ENCODE measurements at places on chromosomes 4 and X.

- peaks cover 6% of the 10 kb centered on the region for H3K4me1 ChIP-seq
- DNase-seq: no peak
- no peak overlapping the region for H3K27ac ChIP-seq
- no peak overlapping the region for H3K4me3 ChIP-seq
These were observed 35.3 kb downstream of the NALF2 start for GRCh38 chrX:69539437-69539836.

DNA sequence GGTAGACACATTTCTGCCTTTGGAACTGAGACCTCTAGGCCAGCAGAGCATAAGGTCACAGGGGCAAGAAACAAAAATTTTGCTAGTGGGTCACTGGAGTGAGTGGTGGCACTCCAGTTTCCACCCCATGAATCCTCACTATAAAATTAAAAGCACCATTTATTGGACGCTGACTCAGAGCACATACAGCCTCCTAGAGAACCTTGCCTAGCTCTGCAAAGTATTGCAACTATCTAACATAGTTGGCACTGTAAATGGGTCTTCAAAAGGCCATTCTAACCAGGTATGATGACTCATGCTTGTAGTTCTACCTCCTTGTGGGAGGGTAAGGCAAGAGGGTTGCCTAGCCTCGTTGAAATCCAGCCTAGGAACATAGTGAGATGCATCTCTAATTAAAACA lies 25.1 kb downstream of the RRAGB start:
- no peaks in the 10 kb centered on the region for H3K4me1 ChIP-seq
- H3K27ac ChIP-seq: no peak overlapping the region
- no peak for DNase-seq

DNA sequence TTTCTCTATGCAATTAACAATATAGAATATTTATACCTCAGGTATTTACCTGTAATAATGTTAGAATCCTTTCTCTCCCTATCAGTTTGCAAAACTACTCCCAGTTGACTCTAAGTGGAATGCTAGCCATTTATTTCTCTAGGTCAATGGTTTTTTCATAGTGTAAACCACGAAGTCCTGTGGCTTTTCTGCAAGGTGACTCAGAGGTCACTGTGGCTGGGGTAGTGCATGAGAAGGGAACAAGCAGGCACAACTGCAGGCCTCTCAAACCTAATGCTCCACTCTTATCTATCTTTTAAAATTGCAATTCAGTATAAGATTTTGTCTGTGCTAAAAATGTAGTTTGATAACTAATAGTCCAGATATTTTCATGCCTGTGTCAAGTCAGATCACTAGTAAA lies 159.4 kb downstream of the ANTXR2 start:
- no peaks in the 10 kb centered on the region for H3K4me1 ChIP-seq
- H3K27ac ChIP-seq: no peak overlapping the region
- H3K4me3 ChIP-seq: no peak overlapping the region

- H3K36me3 ChIP-seq: no peaks in the 10 kb centered on the region
- H3K4me3 ChIP-seq: no peak overlapping the region
- no peaks in the 10 kb centered on the region for H3K27me3 ChIP-seq
These were observed 341.3 kb upstream of the KLF3 start for GRCh38 chr4:38322714-38323113.

GRCh38 chrX:40329616-40330015 lies 231.9 kb upstream of the BCOR start:
- H3K36me3 ChIP-seq: no peaks in the 10 kb centered on the region
- no peaks in the 10 kb centered on the region for H3K4me1 ChIP-seq
- H3K27me3 ChIP-seq: peaks cover 3% of the 10 kb centered on the region
- no peak overlapping the region for H3K27ac ChIP-seq
- no peak for DNase-seq
- H3K4me3 ChIP-seq: no peak overlapping the region

- H3K36me3 ChIP-seq: peaks cover 69% of the 10 kb centered on the region
- DNase-seq: no peak
- H3K27me3 ChIP-seq: no peaks in the 10 kb centered on the region
These were observed 107.0 kb downstream of the NFKB1 start for GRCh38 chr4:102608190-102608589.

- no peaks in the 10 kb centered on the region for H3K36me3 ChIP-seq
- H3K27ac ChIP-seq: no peak overlapping the region
- H3K4me1 ChIP-seq: no peaks in the 10 kb centered on the region
- H3K4me3 ChIP-seq: no peak overlapping the region
- no peak for DNase-seq
These were observed 6.8 kb upstream of the S100G start for GRCh38 chrX:16643176-16643575.

- DNase-seq: no peak
- no peaks in the 10 kb centered on the region for H3K27me3 ChIP-seq
- H3K4me1 ChIP-seq: no peaks in the 10 kb centered on the region
- no peaks in the 10 kb centered on the region for H3K36me3 ChIP-seq
These were observed 130.4 kb upstream of the FRMPD4 start for GRCh38 chrX:12007881-12008280.

DNA sequence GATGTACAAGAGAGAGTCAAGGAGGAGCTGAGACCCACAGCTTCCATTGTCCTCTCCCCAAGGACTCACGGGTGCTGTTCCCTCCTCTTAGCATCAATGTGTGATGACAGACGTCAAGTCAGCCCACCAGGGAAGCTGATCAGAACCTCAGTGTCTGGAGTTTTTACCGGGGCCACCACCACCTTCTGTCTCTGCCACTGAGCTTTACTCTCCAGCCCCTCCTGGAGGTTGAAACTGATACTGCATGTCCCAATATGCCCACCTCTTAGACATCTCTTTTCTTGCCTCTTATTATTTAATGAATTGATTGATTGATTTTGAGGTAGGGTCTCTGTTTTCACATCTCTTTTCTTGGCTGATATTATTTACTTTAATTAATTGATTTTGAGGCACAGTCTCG lies 10.3 kb upstream of the AKAP17A start:
- H3K27me3 ChIP-seq: no peaks in the 10 kb centered on the region
- peak; percentile 41 for DNase-seq
- H3K36me3 ChIP-seq: no peaks in the 10 kb centered on the region
- H3K4me1 ChIP-seq: peaks cover 45% of the 10 kb centered on the region

- H3K36me3 ChIP-seq: peaks cover 7% of the 10 kb centered on the region
- peaks cover 4% of the 10 kb centered on the region for H3K4me1 ChIP-seq
- no peak for DNase-seq
- no peaks in the 10 kb centered on the region for H3K27me3 ChIP-seq
These were observed 7.6 kb downstream of the DGKQ start for GRCh38 chr4:965766-966134.

DNA sequence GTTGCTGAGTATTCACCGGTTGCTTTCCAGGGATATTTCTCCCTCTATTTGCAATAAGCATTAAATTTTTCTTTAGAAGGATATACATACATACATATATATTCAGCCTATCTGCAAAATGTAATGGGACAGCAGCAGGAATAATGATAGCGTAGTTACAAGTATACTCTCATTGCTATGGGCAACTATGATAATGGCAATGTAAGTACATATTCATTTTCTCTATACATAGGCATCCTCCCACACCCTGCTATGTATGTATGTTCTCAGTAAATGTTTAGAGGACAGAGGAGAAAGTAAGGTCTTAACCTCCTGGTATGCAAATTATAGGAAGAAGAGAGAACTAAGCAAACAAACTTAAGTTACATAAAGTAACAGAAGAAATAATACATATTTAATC lies 19.7 kb upstream of the MAB21L2 start:
- no peaks in the 10 kb centered on the region for H3K36me3 ChIP-seq
- H3K27ac ChIP-seq: no peak overlapping the region
- no peak for DNase-seq
- no peak overlapping the region for H3K4me3 ChIP-seq
- no peaks in the 10 kb centered on the region for H3K4me1 ChIP-seq
- H3K27me3 ChIP-seq: no peaks in the 10 kb centered on the region

DNA sequence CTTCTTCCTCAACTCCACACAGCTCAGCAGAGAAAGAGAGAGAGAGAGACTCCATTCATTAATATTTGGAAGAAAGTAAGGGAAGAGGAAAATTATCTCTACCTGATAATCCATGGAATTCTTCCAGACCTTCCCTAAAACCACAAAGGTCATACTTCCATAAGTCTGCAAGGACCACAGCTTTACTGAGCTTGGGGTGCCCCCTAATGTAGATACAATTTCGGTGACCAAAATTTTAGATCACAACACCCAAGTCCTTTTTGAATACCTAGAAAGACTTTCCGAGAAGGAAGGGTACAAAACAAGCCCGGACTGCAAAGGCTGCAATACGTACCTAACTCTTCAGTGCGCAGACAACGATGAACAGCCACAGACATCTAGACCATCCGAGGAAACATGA lies 523.9 kb downstream of the GLUD2 start:
- no peaks in the 10 kb centered on the region for H3K27me3 ChIP-seq
- DNase-seq: no peak
- H3K36me3 ChIP-seq: no peaks in the 10 kb centered on the region
- no peak overlapping the region for H3K27ac ChIP-seq
- no peaks in the 10 kb centered on the region for H3K4me1 ChIP-seq

- H3K36me3 ChIP-seq: no peaks in the 10 kb centered on the region
- no peaks in the 10 kb centered on the region for H3K4me1 ChIP-seq
- H3K27ac ChIP-seq: no peak overlapping the region
- no peaks in the 10 kb centered on the region for H3K27me3 ChIP-seq
- DNase-seq: no peak
- no peak overlapping the region for H3K4me3 ChIP-seq
These were observed 187.3 kb downstream of the SLC39A8 start for GRCh38 chr4:102157984-102158383.

DNA sequence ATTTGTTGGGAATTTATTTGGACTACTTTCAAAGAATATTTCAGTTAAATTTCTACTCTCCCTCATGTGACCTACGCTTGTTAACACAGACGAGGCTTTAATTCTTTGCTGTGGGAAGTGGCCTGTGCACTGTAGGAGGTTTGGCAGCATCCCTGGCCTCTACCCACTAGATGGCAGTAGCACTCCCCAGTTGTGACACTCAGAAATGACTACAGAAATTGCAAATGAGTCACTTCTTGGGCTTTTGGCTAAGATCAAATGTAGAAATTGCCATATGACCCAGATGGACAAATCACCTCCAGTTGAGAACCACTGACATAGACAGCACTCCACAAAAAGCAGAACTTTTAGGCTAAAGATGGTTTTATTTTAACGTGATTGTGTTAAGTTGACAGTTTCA lies 22.1 kb downstream of the PIR start:
- no peaks in the 10 kb centered on the region for H3K27me3 ChIP-seq
- H3K36me3 ChIP-seq: no peaks in the 10 kb centered on the region
- no peak overlapping the region for H3K4me3 ChIP-seq
- H3K4me1 ChIP-seq: no peaks in the 10 kb centered on the region
- no peak overlapping the region for H3K27ac ChIP-seq
- DNase-seq: peak; percentile 9

GRCh38 chr4:144494280-144494679 lies 151.7 kb upstream of the HHIP start:
- DNase-seq: no peak
- no peaks in the 10 kb centered on the region for H3K36me3 ChIP-seq
- no peaks in the 10 kb centered on the region for H3K27me3 ChIP-seq
- H3K27ac ChIP-seq: no peak overlapping the region

GRCh38 chr4:111839141-111839540 lies 306.1 kb upstream of the FAM241A start:
- H3K4me1 ChIP-seq: no peaks in the 10 kb centered on the region
- no peak overlapping the region for H3K4me3 ChIP-seq
- H3K36me3 ChIP-seq: no peaks in the 10 kb centered on the region
- H3K27ac ChIP-seq: no peak overlapping the region
- DNase-seq: no peak

GRCh38 chr4:2800691-2801596 lies 8.1 kb downstream of the SH3BP2 start:
- peak overlapping the region; percentile 38 for H3K4me3 ChIP-seq
- H3K27me3 ChIP-seq: no peaks in the 10 kb centered on the region
- DNase-seq: no peak
- H3K36me3 ChIP-seq: no peaks in the 10 kb centered on the region
- peaks cover 45% of the 10 kb centered on the region for H3K4me1 ChIP-seq
- H3K27ac ChIP-seq: peak overlapping the region; percentile 69

DNA sequence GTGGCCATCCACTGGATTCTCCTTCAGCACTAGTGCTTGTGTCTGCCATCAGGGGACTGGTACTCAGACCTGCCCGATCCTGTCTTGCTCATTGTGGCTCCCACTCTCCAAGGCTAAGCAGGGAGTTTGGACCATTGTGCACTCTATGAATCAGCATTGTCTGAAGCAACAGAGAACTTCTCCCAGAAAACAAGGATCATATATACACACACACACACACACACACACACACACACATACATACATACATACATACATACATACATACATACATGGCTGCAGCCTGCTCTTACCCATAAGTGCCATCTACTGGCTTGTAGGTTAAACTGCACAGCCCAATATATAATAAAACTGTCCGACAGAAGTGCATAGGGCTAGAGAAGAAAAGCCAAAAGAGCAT lies 345.3 kb upstream of the LCORL start:
- no peaks in the 10 kb centered on the region for H3K27me3 ChIP-seq
- no peak for DNase-seq
- H3K36me3 ChIP-seq: no peaks in the 10 kb centered on the region
- no peak overlapping the region for H3K4me3 ChIP-seq
- no peak overlapping the region for H3K27ac ChIP-seq

DNA sequence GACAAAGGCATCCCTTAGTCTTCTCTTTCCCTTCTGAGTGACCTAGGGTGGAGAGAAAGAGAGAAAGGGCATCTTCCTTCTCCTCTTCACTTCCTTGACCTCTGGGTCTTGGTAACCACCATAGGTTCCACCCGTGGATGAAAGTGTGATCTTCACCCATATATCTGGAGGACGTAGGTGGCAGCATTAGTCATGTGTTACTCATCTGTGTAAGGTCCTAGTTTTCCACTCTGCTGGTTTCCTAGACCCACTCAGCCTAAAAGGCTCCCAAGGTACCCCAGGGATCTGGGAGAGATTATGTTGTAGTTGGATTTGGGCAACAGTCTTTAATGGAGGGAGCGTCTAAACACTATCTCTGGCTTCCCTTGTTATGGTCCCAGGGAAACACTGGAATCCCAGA lies 45.5 kb upstream of the RAB9B start:
- H3K27ac ChIP-seq: no peak overlapping the region
- no peaks in the 10 kb centered on the region for H3K27me3 ChIP-seq
- H3K36me3 ChIP-seq: no peaks in the 10 kb centered on the region
- H3K4me3 ChIP-seq: no peak overlapping the region
- DNase-seq: no peak
- no peaks in the 10 kb centered on the region for H3K4me1 ChIP-seq

- H3K27ac ChIP-seq: no peak overlapping the region
- H3K4me3 ChIP-seq: peak overlapping the region; percentile 7
- peak; percentile 19 for DNase-seq
These were observed 13.3 kb downstream of the PDZD4 start for GRCh38 chrX:153816831-153817690.

DNA sequence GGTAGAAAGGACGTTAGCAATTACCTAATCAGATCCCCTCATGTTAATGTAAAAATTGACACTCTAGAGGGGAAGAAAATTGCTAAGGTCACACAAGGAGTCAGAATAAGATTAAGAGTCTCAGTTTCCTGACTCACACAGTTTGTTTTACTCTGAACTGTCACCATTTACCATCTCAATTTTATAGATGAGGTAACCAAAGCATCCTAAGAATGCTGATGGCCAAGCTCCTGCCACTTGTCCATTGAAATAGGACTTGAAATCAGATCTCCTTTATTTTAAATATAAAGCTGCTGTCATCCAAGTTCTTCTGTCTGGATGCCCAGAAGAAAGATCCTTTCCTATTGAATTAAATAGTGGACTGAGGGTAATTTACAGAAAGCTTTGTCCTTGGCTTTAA lies 114.8 kb upstream of the VAMP7 start:
- H3K4me1 ChIP-seq: no peaks in the 10 kb centered on the region
- no peak overlapping the region for H3K4me3 ChIP-seq
- no peak for DNase-seq
- H3K36me3 ChIP-seq: no peaks in the 10 kb centered on the region
- no peak overlapping the region for H3K27ac ChIP-seq
